ENCODE measurements at places on chromosomes 13 and 19.

DNA sequence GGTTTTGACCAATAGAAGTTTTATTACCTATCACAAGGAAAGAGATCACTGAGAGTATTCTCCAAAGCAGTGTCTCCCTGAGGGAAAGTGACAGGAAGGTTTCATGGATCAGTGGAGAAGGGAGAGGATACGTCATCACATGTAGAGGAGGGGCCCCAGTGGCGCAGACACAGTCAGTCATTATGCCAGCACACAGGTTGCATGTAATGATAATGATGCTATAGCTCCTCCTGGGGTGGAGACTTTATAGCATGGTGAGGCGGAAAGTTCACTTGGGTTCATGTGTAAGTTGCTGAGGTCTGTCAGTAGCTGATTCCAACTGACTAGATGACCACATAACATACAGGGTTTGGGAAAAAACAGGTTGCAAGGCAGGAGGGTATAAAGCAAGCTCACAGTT, 88.8 kb downstream of the FNDC3A start:
- DNase-seq: no peak

DNA sequence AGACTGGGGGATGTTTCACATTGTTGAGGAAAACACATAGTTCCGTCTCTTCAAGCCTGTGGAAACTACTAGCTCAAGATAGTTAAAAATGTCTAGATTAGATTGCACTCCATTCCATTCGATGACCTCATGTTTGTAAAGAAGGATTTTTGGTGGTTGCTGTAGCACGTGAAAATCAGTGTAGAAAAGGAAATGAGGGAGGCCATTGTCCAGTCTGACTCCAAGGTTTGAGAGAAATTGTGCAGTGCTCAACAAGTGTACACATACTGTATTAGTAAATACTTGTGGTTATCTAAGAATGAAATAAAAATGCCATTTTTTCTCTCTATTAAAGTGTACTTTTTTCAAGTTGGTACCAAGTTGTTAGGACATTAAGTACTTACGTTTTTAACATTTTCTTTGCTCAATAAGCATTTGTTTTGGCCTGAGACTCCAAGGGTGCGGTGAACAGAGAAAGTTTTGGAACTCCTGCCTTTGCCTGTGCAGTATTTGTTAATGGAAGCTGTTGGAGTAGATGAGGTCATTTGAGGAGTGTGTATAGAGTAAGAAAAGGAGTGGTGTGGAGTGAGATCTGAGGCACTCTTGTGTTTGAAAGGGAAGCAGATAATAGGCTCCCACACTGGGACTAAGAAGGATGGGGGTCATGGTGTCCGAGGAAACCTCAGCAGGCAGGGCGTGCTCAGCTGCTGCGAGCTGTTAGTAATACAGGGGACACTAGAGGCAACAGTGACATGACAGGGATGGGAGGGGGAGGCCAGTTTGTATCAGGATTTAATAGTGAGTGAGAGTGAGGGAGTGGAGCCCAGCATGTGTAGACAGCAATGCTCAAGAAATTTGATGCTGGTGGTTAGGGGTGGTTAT, 4.4 kb downstream of the WASF3 start:
- DNase-seq: no peak

- no peak for DNase-seq
Observed at GRCh38 chr13:28657784-28658538, 969 bp upstream of the POMP start.

- no peak for DNase-seq
Observed at GRCh38 chr19:17602217-17602616, 46.8 kb downstream of the COLGALT1 start.

DNA sequence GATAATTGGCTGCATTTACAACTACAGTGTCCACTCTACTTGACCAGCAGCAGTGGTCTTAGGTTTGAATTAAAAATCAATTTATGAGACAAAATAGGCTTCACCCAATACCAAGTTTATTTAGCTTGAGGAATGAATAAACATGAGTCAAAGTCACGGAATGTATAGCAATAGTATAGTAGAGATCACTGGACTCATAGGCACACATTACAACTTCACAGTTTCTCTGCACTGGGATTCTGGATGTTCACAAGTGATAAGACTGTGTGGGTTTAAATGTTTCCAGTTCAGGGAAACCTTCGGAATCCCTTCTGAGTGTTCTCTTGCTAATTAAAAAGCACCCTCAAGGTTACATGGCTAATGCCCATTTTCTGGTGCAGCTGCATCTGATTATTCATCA, 1064.9 kb downstream of the SLITRK5 start:
- DNase-seq: no peak

GRCh38 chr13:44096901-44097300, 217.2 kb downstream of the LACC1 start:
- DNase-seq: no peak

DNA sequence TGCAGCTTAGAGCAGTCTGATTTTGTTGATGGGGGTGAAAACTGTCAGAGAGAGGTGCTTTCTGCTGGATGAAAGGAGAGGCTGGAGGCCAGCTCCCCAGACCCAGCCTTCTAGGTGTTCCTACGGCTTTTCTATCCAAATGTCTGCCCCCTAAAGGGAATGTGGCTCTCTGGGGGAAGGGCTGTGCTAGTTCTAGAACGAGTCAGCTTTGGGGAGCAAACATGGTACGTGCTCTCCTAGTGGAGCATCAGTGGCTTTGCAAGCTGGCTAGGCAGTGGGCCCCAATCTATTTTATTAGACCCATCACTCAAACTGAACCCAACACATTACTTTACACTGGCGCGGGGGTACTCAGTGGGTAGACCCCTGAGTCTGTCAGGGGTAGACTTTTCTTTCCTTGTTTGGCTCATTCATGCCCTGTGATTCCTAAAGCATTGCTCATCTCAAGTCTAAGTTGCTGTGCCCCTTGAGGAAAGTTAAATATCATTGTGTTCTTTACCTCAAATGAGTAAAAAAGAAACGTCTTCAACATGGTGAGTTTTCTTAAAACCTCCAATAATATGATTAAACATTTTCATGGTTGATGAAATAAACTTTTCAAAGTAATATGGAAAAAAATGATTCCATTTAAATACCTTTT, 254.9 kb downstream of the DLEU7 start:
- no peak for DNase-seq

GRCh38 chr19:40147693-40148347, 43.4 kb upstream of the MAP3K10 start:
- DNase-seq: no peak

GRCh38 chr19:55542292-55542855, 3.0 kb downstream of the SBK3 start:
- DNase-seq: no peak

- DNase-seq: no peak
Observed at GRCh38 chr19:51676566-51677083, 16.5 kb upstream of the SPACA6 start.

GRCh38 chr19:23203841-23204344, 46.3 kb downstream of the ZNF724 start:
- DNase-seq: no peak

- DNase-seq: no peak
Observed at GRCh38 chr13:40348096-40348679, 318.3 kb downstream of the FOXO1 start.

- DNase-seq: no peak
Observed at GRCh38 chr19:33273881-33274662, 28.3 kb downstream of the CEBPA start.

- no peak for DNase-seq
Observed at GRCh38 chr19:11551603-11552235, 7.3 kb downstream of the ELOF1 start.

DNA sequence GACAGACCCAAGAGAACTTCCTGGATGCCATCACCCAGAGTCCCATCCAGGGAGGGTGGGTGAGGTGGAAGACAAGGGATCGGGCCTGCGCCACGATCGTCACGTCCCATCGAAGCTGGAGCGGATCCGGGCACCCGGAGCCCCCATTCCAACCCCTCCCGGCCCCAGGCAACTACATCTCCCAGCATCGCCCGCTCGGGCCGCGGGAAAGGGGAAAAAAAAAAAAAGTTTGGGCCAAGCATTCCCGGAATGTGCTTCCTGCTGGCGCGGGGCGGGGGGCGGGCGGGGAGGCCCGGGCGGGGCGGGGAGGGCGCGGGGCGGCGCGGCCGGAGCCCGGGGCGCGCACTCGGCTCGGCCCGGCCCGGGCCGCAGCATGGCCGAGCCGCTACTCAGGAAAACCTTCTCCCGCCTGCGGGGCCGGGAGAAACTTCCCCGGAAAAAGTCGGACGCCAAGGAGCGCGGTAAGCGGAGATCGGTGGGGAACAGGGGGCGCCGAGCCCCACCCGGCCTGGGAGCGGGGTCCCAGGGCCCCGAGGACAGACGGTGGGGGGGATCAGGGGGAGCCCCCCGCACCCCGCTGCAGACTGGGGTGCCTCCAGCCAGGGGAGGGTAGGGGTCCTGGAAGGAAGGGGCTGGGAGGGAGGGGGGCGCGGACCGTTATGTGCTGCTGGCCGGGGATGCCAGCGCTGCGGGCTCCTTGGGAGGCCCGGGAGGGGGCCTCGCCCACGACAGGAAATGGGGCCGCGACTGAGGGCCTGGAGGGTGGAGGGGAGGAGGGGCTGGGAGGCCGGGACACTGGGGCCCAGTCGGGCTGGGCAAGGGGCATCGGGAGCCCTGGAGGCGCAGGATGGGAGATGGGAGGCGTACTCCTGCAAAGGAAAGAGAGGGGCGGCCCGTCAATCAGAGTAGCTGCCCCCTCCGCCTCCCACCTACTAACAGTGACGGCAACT, at the start of gene SYDE1:
Gene SYDE1, plus strand, starts transcription at position 341 of the 950 bp plus-strand sequence. Its CDS starts 33 bp downstream, at position 374.
- DNase-seq: no peak

DNA sequence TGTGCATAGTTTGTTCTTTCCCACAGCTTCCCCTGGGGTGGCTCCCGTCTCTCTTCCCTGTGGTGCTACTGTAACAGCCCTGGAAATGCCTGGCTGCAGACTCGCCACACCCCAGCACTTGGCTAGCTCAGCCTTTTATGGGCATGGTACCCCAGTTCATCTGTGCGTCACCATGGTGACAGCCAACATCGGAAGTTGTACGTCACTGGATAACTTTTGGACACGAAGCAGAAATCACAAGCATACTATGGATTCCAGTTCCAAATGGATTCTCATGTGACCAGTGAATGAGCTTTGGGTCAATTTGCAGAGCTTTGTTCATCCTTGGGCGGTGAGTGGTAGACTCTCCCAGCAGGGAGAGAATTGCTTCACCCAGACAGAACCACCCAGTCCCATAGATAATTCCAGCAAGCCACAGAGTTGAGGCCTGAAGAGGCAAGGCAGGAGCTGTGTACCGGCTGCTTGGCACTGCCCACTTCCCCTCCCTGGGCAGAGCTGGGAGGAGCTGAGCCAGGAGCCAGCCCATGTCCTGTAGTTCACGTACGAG, 54.4 kb downstream of the COL4A2 start:
- DNase-seq: no peak

GRCh38 chr13:73910733-73911132, 223.5 kb downstream of the KLF12 start:
- DNase-seq: no peak

DNA sequence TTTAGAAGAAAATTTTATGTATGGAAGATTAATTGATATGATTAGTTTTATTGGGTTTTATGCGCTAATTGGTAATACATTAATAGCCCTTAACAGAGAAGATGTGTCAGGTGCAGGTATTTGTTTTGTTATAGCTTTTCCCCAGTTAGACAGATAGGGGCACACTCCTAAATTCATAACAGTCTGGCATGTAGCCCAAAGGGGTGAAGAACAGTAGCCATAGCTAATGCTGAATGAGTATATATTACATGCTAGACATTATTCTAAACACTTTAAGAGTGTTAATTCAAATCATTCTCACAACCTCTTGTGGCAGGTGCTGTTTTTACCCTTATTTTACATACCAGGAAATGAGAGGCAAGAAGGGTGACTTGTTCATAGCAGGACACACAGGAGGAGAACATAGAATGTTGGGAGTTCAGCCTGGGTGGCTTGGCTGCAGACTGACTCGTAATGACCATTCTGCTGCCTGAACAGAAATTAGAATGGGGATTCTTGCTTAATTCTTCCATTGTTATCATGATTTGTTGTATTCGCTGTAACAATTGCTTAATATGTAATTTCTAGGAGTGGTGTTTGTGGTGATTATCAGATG, 20.1 kb downstream of the PCCA start:
- no peak for DNase-seq

DNA sequence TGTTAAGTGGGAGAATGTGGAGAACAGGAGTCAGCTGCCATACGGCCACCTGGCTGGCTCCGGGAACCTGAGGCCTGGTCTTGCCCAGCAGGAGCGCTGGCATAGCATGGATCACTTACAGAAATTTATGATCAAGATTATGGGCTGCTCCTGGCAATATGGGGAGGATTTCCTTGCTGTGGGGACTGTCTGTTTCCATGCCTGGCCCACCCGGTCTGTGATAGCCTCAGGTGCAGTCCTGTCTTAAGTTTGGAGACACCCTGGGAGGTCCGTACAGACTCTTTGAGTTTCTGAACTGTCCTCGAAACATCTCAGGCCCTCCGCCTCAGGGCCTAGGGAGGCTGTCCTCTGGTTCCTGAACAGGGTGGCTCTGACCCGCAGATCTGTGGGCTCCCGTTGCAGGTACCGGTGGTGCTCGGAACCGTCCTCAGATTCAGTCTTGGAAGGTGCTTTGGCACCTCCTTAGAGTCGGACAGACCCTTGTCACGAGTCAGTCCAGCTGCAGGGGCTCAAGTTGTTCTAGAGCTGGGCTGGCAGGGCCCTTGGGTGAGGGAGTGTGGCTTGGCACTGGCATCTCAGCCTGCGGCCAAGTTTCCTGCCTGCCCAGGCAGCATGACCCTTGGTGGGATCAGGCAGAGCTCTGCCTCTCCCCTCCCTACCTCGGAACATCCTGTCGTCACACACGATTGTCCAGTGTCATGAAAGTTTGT, 4.9 kb downstream of the TFDP1 start:
- no peak for DNase-seq

- DNase-seq: no peak
Observed at GRCh38 chr13:108760129-108760528, 130.7 kb downstream of the MYO16 start.

- no peak for DNase-seq
Observed at GRCh38 chr13:36629057-36629385, 44.8 kb upstream of the SERTM1 start.

GRCh38 chr19:55116232-55116858, 1.1 kb downstream of the PPP1R12C start:
- DNase-seq: peak; percentile 5

DNA sequence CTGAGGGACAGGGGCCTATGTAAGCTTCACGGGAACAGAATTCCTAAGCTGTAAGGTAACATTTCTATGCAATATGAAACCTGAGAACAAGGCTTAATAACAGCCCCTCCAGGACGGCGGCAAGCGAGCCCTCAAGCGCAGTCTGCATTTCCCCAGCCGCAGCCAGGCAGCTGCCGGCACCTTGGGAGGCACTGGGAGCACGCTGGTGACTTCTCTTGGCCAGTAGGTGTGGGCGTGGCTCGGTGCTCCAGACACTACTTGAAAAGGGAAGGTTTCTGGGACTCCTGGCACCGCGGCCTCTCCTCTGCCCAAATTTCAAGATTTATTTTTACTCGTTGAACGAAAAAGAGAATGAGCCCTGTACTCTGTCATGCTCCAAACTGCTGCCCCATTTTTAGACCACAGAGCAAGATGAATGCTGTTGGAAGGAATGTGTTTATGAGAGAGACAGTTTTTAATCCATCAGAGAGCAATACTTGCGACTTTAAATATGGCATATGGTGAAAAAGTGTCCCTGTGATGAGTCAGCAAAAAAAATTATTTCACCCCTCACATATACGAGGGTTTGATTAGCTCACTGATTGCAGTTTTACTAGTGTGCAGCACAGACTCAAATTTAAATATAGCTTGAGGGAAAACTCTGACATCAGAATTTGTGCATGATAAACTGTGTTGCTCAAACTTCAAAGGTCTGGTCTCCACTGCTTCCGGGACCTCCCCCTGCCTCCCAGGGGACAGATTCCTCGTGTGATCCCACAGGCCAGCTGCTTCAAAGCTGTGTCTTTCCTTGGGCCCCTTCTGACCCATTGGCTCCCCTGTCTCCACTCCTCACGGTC, 81.2 kb downstream of the COL4A2 start:
- DNase-seq: no peak

- peak; percentile 62 for DNase-seq
Observed at GRCh38 chr13:53151336-53152056, 122.9 kb downstream of the OLFM4 start.
